ENCODE measurements at places on chromosomes 3 and 15.

- DNase-seq, result no peak
Observed at GRCh38 chr15:90870354-90871138, 2.2 kb downstream of the FURIN start.

GRCh38 chr3:122793568-122794416, at the start of gene HSPBAP1:
Gene HSPBAP1 (minus strand): TSS chr3:122793831. CDS start chr3:122793680, 151 bp downstream.
- DNase-seq, result no peak

DNA sequence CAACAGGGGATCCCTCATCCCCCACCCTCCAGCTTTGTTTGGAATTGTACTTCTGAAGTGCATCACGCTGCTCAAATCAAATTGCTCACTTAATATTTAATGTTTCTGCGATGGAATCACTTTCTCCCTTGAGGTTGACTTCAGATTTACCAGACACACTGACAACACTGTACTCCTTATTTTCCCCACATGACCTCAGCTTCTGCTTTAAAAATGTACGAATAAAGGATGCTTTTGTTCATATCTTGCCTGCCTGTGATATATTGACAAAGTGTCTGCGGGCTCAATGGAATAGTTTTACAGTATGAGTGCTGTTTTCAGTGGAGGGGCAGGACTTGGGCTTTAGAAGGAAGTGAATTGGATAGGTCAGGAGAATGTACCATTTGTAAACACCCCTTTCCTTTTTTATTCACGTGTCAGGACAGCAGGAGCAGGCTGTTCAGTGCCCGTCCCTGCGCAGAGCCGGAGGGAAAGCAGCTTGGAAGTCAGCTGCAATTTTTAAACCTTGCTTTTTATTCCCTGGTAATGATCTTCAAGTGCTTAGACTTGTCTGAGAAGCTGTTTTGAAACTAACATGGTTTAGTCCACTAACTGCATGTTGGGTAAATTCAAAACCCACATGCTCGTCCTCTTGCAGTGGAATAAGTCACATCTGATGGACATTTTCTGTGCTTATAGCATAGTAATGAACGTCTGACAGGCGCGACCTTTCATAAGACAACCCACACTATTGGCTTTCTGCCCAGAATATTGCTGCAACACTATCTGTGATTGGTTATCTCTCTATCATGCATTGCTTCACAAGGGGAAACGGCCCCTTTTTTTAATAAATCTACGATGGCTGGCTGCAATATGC, 29.9 kb downstream of the MBNL1 start:
- DNase-seq, result peak; percentile 36

- no peak for DNase-seq
Observed at GRCh38 chr15:100788418-100789105, 91.1 kb upstream of the ALDH1A3 start.

DNA sequence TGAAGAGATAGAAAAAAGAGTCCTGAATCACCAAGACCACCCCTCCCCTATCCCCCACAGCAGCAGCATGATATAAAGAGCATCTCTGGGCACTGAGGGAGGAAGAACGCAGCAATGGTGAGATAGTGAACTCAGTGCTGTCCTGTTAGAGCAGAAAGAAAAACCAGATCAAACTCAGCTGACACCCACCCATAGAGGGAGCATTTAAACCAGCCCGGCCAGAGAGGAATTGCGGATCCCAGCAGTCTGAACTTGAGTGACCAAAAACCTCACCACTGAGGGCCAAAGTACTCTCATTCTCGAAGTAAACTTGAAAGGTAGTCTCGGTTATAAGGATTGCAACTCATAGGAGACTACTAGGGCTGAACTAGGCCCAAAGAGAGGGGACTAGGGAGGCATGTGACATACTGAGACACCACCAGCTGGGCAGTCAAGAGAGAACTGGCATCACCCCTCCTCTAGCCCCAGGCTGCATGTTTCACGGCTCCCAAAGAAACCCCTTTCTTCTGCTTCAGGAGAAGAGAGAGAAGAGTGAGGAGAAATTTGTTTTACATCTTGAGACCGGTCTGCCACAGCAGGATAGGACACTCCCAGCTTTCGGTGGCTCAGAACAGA, 39.2 kb upstream of the TGFBR2 start:
- no peak for DNase-seq

- DNase-seq, result no peak
Observed at GRCh38 chr15:27358751-27359434, 387.9 kb downstream of the GABRG3 start.

DNA sequence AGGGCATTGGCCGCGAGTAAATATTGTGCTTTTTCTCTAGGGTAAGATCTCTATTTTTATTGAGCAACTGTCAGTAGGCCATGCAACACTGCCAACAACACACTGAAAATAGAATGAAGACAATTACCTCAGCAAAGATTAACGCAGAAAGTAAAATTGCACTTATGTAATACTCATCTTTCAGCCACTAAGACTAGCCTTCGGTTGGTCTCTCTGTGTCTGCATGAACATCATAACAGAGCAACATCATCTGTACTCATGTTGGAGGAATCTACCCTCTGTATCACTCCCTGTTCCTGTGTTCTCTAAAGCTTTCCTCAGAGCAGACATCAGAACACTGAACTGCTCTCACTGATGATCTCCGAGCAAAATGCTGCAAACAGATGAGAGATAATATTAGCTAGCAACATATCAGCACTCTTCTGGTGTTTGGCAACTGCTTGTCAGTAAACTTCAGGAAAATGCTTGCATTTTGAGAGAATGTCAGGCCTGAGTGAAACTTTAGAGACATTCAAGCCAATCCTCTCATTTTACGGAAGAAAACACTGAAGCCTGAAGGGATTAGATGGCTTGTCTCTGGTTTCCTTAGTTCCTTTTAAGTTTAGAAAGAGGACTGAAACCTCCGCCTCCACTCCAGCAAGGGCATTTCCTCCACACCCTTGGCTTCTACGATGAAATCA, 8.4 kb upstream of the LRRC3B start:
- no peak for DNase-seq

GRCh38 chr3:23376516-23377248, 173.6 kb downstream of the UBE2E2 start:
- DNase-seq, result no peak

Measured in NCI-H1417 treated with DMSO at 0.1 percent for 48 hours (cell line).